ENCODE measurements at places on chromosomes 4 and X.

DNA sequence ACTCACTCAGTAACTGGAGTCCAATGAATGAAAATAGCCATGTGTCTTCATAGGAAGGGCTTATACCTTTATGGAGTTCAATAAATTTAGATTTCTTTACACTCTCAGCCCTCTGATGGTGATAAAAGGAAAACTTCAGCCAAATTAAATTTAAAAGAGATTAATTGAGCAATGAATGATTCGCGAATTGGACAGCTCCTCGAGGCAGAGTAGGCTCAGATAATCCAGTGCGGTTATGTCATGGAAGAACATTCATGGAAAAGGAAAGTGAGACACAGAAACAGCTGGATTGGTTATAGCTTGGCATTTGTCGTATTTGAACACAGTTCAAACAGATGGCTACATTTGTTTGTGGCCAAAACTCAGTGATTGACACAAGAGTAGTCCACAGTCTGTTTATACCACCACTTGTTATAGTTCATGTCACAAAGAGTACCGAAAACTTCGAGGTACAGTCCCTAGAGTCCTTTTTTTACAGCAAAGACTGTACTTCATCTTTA lies 54.6 kb upstream of the TACR3 start:
- DNase-seq = no peak

GRCh38 chr4:13483768-13484121 lies 395 bp downstream of the RAB28 start:
- DNase-seq = peak; percentile 7

DNA sequence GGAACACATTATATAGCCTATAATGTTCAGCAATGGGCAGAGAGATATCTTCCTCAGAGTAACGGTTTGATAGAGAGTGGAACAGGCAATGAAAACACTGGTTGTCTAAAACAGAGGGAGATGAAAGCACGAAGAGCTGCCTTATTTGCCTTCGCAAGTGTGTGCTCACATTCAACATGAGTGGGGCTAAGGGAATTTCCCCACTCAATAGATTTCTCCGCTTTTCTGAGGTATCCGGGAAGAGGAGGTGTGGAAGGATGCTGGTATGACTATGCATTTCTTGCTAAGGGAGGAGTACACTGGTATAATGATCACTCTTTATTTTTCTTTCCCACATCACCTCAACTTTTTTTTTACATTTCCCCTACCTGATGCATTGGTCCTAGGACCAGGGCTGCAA lies 7.8 kb upstream of the GPR82 start:
- DNase-seq = no peak

GRCh38 chr4:118180776-118181175 lies 146.5 kb downstream of the NDST3 start:
- DNase-seq = no peak

- DNase-seq = no peak
Observed at GRCh38 chrX:133541021-133541420, 125.7 kb upstream of the GPC4 start.

DNA sequence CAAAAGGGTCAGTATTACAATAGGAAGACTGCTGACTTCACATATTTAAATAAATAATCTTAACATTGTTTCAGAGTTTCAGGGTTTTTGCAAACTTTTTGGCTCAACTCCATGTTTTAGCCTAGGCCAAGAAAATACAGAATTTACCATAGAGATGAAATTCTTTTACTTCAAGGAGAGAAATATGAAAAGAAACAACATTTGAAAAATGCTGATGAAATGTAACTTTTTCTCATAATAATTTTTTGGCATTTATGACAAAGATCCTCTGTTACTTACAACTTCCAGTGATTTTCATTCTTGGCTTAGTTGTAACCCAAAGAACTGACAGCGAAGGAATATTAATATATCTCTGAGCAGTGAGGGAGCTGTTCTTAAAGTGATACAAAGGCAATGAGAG lies 316.1 kb upstream of the EMCN start:
- no peak for DNase-seq

- no peak for DNase-seq
Observed at GRCh38 chr4:141142423-141142822, 9.2 kb upstream of the RNF150 start.

DNA sequence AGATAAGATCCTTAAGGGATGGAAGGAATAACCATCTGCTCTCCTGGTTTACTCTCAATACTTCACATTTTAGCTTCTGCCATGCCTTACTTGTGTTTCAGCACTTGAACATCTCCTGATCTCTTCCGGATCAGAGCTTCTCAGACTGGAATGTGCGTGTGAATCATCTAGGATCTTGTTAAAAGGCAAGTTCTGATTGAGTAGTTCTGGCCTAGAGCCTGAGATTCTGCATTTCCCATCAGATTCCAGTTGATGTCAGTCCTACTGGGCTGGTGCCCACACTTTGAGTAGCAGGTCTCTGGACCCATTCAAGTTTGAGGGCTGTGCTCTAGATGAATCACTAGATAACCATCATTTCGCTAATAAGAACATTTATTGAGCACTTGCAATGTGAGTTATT lies 20.0 kb downstream of the NDP start:
- DNase-seq = no peak

DNA sequence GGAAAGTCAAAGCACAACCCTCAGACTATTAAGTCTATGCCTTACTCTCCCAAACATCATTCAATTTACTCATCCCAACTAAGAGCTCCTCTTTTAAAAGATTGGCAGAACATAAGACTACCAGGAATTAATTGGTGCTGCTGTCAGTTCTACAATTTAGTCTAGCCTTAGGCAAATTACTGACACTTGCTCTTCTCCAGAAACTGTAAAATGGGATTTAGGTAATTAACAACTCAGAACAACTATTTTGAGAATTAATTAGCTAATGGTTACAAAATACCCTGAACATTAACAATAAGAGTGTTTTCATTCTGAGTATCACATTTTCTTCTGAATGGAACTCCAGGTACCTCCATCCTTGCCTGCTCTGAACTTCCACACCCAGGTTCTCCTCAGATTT lies 36.2 kb upstream of the RBM47 start:
- no peak for DNase-seq

GRCh38 chrX:110426155-110426504 lies 67.5 kb downstream of the RTL9 start:
- no peak for DNase-seq

- no peak for DNase-seq
Observed at GRCh38 chr4:39621582-39621981, 17.1 kb downstream of the SMIM14 start.

- no peak for DNase-seq
Observed at GRCh38 chr4:147643616-147644015, 26.4 kb downstream of the TMEM184C start.

DNA sequence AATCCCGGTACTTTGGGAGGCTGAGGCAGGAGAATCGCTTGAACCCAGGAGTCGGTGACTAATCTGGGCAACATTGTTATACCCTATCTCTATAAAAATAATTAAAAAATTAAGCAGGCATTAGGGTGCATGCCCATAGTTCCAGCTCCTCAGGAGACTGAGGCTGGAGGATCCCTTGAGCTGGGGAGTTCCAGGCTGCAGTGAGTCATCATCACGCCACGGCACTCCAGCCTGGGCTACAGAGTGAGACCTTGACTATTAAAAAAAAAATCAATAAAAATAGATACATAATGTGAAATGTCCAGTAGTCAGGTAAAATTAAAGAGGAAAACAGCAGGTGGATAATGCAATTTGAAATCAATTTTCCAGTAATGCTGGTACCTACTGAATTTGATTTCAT lies 14.6 kb downstream of the ADGRL3 start:
- no peak for DNase-seq

- DNase-seq = no peak
Observed at GRCh38 chr4:1255151-1255550, 6.2 kb upstream of the CTBP1 start.

- DNase-seq = no peak
Observed at GRCh38 chr4:186607490-186607889, 52.1 kb upstream of the MTNR1A start.

- no peak for DNase-seq
Observed at GRCh38 chr4:109494563-109494962, 60.9 kb downstream of the SEC24B start.

DNA sequence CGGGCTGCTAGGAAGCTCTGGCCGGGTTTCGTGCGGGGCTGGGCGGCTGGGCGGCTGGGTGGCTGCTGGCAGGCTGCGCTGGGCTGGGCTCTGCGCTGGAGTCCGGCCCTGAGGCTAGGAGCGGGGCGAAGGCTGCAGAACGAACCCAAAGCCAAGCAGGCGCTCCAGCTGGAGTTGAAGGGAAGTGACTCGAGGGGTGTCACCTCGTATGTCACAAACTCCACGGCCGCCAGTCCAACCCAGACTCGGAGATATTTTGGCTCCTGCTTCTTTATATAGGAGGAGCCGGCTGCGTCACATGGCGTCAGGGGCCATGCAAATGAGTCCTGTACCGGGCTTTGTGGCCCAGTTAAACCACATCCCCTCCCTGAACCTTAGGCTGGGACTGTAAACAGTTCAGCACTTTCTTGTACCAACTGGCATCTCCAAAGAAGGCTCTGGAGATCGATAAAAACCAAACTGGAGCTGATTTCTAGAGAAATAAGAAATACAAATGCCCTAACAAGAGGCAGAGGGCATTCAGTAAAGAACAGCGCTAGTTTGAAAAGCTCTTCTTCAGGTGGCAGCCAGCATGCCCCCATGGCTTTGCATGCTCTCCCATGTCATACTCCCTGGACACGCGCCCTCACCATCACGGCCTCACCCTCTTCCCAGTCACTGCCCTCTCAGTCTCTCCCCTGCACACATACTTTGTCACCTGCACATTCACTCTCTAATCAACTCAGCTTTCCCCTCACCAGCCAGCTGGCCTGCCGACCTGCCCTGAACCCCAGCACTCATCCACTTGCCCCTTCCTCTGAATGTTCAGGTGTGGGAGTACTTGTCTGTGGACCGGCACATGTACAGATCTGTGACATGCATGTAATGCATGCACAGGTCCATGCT lies 58.5 kb downstream of the TSC22D3 start:
- DNase-seq = peak; percentile 73

DNA sequence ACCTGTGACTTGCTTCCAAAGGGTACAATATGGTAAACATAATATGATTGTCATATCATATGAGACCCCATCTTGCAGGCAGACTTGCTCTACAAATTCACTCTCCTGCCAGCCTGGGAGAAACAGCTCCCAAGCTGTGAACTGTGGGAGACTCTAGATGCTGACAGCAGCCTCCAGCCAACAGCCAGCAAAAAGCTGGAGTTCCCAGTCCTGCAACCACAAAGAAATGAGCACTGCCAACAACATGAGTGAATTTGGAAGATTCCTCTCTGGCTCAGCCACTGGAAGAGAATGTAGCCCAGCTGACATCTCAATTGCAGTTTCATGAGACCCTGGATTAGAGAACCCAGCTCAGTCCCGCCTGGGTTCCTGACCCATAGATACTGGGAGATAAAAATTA lies 145.4 kb downstream of the QDPR start:
- no peak for DNase-seq

DNA sequence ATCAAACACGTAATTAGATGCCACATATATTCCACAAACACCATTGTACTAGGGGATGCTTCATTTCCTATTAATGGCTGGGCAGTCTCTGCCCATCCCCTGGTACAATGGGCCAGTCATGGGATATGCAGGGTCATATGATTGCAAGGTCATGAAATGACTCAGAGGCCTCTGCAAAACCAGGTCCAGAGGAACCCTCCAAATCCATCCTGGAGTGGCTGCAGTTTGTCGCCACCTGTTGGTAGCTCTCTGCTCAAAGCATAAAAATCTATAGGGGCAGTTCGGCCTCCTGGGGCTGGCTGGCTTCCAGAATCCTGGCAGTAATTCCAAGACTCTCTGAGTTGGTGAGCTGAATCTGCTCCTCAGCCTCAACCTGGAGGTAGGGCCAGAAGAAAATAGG lies 22.9 kb upstream of the PUDP start:
- DNase-seq = no peak

DNA sequence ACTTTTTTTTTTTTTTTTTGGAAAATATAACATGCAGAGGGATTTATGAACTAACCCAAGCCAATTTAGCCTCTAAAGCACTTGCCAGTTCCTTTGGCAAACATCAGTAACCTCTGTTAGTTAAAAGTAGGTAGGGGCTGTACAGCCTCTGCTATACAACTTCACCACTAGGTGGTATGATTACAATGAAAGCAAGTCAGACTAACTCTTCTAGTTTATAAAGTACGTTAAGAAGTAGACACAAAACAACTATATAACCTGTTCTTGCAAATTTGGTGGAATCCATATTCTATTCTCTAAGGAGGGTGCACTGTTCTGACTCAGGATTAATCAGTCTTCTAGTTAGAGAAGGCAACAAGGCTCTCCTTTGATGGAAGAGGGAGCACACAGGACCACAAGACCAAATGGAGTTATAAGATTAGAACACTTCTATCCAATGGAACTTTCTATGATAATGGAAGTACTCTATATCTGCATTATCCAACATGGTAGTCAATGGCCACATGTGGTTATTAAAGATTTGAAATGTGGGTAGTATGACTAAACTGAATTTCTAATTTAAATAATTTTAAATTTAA lies 12.8 kb downstream of the AIMP1 start:
- no peak for DNase-seq

DNA sequence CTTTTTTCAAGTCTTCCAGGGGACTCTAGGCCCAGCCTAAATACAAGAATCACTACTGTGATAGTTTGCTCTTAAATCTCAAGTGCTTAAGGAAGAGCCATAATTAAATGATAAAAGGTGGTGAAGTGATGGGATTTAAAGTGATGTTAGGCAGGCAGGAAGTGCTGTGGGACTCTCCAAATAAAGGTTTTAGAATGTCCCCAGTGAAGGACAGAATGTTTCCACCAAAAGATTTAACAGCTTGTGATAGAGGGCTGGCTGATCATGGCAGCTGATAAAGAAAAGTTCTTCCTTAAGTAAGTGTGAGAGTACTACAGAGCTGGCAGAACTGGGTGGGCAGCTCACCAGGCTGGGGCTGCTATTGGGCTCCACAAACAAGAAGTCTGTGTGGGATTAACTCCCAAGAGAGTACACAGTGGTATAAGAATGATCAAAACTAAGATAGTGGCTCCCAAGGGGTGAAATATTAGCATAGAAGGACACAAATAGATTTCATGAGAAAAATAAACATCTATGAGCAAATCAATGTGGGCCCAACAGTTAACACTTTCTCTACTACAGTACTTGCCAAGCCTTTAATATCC lies 637.2 kb upstream of the CPEB2 start:
- DNase-seq = no peak

DNA sequence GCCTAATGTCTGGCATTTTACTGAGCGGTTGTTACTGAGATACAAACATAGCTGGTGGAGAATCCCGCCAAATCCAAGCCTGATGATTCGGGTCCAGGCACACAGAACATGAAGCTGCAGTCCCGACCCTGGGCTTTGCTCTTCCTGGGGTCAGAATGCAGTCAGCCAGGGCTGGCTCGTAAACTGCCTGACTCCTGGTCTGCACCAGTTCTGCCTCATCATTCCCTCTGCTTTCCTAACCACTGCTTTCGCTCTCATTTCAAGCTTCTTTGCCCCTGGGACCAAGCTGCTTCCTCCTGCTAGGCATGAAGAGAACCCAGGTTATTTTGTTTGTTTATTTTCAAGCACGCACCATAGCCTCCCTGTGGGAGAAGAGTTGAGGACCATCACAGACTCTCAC lies 39.3 kb downstream of the GATB start:
- no peak for DNase-seq
